Activated CD4-positive, alpha-beta T cell treated with anti-CD3 and anti-CD28 coated beads for 4 hours (primary cell): ENCODE measurements at places on chromosomes 11 and 22.

GRCh38 chr11:61513143-61513765 lies 4.7 kb downstream of the LRRC10B start:
- DNase-seq, result no peak

- DNase-seq, result no peak
Measured at GRCh38 chr11:12318791-12319438, 58.5 kb upstream of the PARVA start.

GRCh38 chr22:37310815-37311595 lies 28.7 kb downstream of the CYTH4 start:
- no peak for DNase-seq

DNA sequence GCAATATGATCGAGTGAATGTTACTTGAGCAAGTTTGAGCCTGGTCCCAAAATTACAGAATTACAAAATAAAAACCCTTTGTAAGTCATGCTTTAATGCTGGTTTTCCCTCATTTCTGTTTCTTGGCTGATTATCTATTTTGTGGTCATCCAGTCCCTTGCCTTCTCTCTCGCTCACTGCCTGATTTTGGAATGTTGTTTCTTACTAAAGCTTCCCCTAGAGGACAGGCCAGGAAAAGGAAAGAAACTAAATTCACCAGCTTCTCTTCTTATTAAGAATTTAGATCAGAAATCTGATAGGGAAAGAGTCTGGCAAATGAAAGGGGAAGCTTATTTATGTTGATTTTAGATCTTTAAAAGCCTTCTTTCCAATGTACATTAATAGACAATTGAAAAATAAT lies 16.6 kb upstream of the BDNF start:
- no peak for DNase-seq

GRCh38 chr22:25057013-25057881 lies 104.7 kb downstream of the KIAA1671 start:
- DNase-seq, result peak; percentile 72

GRCh38 chr22:38631724-38632123 lies 24.5 kb downstream of the FAM227A start:
- DNase-seq, result no peak

- DNase-seq, result no peak
Measured at GRCh38 chr11:96339706-96340554, 3.1 kb downstream of the MAML2 start.

DNA sequence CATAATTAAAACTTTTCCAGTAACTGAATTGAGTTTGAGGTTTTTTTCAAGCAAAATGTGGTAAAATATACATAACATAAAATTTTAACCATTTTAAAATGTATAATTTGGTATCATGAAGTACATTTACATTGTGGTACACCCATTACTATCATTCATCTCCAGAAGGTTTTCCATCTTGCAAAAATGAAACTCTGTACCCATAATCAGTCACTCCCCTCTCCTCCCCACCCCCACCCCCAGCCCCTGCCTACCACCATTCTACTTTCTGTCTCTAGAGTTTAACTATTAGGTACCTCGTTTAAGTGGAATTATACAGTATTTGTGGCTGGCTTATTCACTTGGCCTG lies 63.7 kb downstream of the MICAL2 start:
- no peak for DNase-seq

GRCh38 chr11:110445437-110445836 lies 15.7 kb downstream of the FDX1 start:
- DNase-seq, result no peak

GRCh38 chr11:60767388-60767811 lies 10.7 kb downstream of the MS4A15 start:
- no peak for DNase-seq

GRCh38 chr11:75242722-75243600 lies 2.4 kb downstream of the TPBGL start:
- DNase-seq, result no peak

DNA sequence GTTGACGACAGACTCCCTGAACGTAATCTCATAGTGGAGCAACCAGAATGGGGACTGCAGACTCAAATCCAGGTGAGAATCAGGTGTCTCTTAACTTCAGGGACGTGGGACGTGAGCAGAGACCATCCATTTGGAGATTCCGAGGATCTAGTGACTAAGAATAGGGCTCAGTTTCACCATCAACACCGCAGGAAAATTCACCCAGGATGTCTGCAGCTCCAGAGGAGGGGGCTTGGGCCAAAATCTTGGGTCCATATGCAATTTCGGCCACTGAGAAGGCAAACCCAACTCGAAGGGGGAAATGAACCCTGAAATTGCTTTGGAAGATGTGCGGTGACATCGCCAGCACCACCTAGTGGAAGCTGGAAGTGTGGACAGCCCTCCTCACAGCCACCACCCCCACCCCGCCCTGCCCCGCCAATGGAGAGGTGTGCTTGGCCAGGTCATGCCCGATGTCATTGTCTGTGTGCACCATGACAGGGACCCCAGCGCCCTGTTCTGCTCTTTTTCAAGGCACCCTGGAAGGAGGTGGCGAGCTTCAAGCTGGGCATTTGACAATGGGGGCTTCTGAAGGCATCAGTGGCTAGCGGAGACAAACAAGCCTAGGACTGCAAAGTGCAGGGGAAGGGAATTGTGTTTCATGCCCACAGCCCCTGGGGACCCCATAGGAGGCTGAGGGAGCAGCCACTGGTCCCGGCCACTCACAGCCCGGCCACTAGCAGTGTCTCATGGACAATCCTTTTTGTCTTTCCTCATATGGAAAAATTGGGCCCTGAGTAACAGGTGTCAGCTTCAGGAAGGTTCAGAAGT lies 24.8 kb downstream of the APOL1 start:
- peak; percentile 62 for DNase-seq

DNA sequence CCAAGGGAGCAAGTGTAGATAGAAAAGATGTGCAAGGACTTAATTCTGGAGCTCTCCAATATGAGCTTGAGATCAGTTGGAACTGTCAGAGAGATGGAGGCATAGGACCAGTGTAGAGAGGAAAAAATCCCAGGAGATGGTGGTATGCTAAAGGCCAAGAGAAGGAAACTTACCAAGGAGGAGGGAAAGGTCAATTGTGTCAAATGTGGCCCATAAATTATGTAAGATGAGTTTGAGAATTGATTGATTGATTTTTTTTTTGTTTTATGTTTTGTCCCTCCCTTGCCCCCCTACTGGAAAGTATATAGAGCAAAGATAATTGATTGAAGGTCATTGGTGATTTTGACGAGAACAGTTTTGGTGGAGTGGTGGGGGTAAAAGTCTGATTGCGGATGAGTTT lies 2.8 kb upstream of the USP2 start:
- no peak for DNase-seq

DNA sequence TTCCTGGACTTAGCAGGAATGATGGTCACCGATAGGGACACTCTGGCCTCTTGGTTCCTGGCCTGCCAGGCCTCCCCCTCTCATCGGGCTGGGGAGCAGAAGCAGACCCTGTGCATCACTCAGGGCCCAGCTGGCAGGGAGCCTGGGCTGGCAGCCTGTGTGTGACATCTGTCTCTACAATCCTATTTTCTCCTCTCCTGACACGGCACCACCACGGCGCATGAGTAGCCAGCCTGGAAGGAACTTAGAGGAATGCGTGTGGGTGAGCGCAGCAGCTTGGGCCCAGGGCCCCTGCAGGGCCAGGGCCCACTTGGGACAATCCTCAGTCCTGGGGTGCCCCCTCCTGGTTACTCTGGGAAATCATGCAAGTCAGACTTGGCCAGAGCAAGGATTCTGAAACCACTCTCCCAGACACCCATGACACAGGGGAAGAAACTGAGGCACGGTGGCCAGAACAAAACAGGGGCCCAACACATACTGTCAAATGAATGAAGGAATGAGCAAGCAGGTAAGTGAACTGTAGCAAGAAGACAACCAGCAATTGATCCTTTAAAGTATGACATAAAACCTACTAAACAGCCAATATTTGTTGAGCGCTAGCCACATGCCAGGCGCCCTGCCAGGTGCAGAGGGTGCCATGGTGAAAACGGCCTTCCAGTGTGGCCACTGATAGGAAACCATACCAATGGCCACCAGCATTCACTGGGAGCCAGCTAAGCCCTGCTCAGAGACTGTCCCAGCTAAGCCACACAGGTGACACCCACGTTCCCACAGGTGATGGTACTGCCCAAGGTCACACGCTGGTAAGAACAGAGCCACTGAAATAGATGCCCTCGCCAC lies 13.3 kb downstream of the RSPH14 start:
- DNase-seq, result peak; percentile 65

- no peak for DNase-seq
Measured at GRCh38 chr22:46416520-46416871, 81.0 kb downstream of the TRMU start.

DNA sequence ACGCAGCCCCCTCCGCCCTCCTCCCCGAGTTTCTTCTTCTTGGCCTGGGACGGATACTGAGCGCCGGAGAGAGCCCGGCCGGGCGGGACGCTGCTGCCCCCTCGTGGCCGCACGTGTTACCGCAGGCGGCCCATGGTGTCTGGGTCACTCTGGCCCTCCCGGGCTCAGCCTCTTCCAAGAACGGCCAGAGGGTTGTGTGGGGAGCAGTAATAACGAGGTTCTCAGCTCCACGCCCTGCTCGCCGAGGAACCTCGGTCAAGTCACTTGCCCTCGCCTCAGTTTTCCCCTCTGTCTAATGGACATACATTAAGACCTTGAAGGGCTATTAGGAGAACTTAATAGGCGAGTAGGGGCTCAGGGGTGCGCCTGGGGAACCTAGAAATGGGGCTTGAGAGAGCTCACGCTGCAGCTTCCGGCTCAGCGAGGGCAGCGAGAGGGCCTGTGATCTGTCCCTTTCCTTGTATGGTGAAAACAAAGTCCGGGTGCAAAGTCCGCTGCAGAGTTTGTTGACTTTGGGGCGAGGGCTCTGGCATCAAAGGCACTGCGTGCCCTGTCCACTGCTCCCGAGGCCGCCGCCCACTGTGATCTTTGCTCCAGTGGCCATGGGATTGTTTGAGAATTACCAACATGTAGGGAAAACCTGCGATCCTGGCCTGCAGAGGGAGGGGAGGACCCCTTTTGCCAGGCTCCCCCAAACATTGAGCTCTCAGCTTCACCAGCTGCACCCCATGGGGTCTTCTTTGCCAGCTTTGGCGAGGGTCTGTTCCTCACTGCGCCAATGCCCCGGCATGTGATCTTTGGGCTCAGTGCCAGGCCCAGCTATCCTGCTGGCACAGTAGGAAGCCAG lies 14.4 kb upstream of the LRP5 start:
- DNase-seq, result peak; percentile 56
